Stimulated activated CD8-positive, alpha-beta memory T cell treated with anti-CD3 and anti-CD28 coated beads, Interleukin-7, amount 100 ng/mL, for 48 hours (primary cell): ENCODE measurements at places on chromosomes 3 and 15.

GRCh38 chr15:88479169-88479568 is 11.7 kb downstream of the MRPS11 start:
- DNase-seq, result no peak

DNA sequence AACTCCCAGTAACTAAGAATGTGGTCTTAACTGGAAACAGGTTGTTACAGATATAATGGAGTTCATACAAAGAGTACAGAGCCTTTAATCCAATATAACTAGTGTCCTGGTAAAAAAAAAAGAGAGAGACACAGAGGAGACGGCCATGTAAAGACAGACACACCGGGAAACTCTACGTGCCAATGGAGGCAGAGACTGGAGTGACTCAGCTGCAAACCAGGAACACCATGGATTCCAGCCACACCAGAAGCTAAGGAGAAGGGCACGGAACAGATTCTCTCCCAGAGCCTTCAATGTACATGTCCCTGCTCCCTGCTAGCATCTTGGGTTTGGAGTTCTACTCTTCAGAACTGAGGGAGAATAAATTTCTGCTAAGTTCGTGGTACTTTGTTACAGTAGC is 4.5 kb downstream of the RNF168 start:
- no peak for DNase-seq

- no peak for DNase-seq
Observed at GRCh38 chr3:32140943-32141342, 34.5 kb downstream of the GPD1L start.

- no peak for DNase-seq
Observed at GRCh38 chr3:127538569-127538968, 52.0 kb downstream of the TPRA1 start.

DNA sequence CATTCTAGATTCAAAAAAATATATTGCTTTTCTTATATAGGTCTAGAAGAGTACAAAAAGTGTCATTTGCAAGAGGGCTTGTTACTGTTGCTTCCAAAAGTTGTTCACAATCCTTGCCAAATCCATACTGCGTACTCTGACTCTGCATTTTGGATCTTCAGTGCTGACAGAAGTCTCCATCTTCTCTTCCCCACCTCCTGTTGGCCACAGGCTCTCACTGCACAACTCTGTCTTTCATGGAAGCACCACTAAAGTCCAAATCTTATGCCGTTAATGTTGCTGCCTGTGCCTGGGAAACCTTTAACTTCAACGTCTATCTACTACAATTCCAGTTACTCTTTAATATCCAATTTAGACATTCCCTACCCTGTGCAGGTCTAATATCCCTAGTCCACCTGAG is 419.9 kb downstream of the NR2F2 start:
- no peak for DNase-seq

DNA sequence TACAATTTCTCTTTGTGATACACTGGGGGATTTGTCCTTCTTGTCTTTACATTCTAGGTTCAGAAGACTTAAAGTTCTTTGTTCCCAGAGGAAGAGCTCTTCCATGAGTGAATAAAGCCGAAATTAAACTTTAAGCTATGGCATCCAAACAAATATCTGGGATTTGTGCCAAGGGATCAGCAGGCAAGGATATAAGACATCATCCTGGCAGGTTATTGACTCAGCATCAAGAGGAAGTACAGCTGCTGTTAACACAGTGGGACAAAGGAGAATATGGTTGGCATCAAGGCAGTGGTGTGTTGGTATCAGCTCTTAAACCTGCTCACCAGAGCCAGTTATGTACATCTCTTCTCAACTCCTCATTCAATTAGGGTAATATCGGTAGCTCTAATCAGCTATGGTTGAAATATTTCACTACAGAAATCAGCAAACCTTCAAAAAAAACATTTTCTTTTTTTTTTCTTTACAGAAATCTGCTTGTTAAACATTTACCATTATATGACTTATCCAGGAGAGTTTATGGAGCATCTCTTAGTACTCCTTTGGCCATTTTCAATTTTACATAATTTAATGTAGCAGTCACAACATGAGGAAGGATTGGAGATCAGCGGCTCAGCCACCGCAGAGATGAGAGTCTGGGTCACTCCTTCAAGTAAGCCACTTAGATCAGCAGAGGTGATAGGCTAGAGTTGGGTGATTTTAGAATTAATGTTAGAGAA is 1198.6 kb upstream of the EPHA6 start:
- no peak for DNase-seq

- no peak for DNase-seq
Observed at GRCh38 chr3:50364573-50365079, 5.3 kb upstream of the TMEM115 start.

- DNase-seq, result no peak
Observed at GRCh38 chr15:57500979-57501576, 90.6 kb upstream of the MYZAP start.

GRCh38 chr3:34216711-34217335 is 418.4 kb downstream of the PDCD6IP start:
- DNase-seq, result no peak

DNA sequence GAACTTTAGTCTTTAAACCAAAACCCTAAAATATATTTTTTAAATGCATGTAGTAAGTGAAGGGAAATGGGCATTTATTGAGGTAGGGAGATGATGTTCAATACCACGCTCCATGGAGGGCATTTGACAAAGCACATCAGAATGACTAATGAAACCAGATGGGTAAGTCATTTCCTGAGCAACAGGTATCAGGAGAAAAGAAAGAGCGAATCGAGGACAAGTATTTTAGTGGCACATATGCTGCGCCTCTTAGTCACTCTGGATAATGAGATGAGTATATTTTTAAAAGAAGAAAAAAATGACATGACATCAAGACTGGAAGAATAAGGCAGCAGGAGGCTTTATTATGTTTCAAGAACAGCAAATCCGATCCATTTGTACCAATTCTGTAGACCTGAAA is 129.0 kb upstream of the ARHGEF3 start:
- no peak for DNase-seq

DNA sequence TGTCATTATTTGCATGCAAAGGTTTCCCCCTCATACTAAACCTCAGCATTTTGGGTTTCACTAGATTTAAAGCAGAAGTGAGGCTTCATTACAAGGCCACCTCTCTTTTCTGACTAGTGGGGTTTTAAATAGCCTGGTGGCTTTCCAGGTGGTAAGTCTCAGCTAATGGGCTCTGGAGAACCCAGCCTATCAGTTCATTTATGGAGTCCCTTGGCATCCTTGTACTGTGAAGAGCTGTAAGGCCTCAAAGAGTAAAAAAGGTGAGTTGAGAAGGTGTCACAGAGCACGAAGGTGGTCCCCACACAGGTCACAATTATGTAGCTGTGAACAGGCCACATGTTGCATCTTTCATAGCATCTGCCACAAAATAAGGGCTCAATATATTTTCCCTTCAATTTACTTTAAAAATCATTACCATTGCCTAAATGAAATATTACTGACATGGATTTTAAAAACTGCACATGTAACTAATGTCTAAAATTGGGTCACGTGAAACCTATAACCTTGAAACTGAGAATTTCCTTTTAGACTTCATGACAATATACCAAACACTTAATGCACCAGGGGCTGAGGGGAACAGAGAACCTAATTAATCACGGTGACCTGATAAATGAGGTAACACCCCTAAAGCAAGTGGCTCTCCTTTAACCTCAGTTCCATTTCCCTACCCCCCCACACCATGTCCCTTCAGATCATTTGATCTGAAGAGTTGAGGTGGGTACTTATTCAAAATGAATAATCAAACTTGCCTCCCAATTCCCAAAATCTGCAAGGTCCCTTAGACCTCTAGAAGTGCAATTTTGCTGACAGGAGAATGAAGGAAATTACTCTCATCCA is 1.3 kb downstream of the NGLY1 start:
- no peak for DNase-seq

- no peak for DNase-seq
Observed at GRCh38 chr15:44657378-44657777, 6.1 kb downstream of the SPG11 start.

GRCh38 chr3:102537123-102537522 is 102.3 kb downstream of the ZPLD1 start:
- no peak for DNase-seq

- no peak for DNase-seq
Observed at GRCh38 chr3:150555859-150556436, 9.4 kb downstream of the EIF2A start.

DNA sequence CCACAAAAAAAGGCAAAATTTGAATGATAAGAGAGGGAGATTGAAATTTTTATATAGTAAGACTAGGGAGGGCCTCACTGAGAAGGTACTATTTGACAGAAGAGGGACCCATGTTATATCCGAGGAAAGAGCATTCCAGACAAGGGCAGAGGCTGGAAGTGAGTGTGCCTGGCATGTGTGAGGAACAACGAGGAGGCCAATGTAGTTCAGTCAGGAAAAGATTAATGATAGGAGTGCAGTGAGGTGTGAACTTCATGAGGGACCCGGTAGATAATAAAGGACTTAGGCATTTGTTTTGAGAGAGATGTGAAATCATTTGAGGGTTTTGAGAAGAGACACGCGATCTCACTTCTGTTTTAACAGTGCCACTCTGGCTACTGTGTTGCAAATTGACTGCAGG is 36.3 kb downstream of the ASTE1 start:
- no peak for DNase-seq

GRCh38 chr3:170500995-170501394 is 82.3 kb downstream of the CLDN11 start:
- no peak for DNase-seq

DNA sequence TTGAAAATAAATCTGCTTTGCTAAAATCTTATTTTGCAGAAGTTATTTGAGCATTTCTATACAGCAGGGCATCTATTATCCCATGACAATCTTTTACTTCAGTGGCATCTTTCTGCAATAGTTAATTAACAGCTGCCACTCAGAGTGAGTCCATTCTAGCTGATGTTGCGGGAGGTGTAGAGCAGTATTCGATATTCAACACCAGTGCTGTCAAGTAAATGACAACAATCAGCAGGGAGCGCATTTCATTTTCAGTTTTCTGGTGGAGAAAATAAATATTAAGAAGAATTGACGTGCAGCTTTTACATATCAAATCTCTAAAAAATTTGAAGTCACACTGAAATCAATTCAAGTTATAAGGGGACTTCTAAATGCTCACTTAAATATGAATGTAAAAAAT is 286.2 kb downstream of the CTNNB1 start:
- DNase-seq, result no peak

DNA sequence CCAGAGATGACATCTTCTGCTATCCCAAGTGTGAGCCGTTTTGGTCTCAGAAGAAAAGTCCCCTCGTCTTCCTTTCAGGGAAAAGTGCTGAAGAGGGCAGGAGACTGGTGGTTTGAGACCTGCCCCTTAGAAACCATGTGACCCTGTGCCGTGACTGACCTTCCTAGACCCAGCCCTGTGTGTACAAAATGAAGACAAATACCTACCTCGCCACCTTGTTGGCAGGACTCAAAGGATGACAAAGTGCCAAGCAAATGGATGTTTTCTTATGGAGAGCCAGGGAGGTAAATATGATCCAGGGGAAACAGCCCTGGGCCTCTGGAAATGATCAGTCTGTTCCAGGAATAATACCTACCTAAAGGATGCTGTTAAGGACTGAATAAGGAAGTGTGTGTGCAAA is 41.3 kb downstream of the FAM174B start:
- DNase-seq, result no peak

- no peak for DNase-seq
Observed at GRCh38 chr3:147846854-147847478, 437.8 kb downstream of the ZIC1 start.

- DNase-seq, result no peak
Observed at GRCh38 chr3:29363110-29363509, 82.2 kb downstream of the RBMS3 start.

- DNase-seq, result no peak
Observed at GRCh38 chr15:43922021-43922420, 95.2 kb downstream of the WDR76 start.

DNA sequence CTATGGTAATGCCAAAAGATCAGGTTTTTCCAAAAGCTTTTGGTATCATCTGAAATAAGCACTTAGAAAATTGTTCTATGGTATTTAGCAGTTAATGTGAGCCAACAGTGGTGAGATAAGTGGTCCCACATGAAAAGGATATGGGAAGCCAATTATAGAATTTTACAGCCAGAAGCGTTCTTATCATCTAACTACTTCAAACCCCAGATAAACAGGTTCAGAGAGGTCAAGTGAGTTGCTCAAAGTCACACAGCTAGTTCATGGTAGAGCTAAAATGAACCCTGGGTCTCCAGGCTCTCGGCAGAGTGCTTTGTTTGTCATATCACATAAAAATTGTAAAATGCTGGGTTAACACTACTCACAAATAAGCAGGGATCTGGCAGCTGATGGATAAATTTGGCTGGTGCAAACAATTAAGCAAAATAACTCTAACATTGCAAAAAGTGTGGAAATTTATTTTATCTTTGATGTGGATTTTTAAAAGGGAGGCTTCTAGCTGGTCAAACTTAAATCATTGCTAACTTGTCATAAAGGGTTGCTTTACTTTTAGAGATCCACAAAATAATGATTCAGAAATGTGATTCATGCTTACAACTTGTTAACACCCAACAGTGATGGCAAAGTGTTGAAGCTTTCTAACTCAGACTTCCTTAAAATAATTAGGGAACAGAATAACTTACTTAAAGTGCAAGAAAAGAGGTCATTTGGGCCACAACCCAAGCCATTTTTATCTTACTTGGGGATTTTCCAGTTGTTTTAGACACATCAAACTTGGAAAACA is 202.8 kb upstream of the TBC1D5 start:
- DNase-seq, result no peak

- DNase-seq, result no peak
Observed at GRCh38 chr15:36936613-36937012, 163.7 kb downstream of the MEIS2 start.

DNA sequence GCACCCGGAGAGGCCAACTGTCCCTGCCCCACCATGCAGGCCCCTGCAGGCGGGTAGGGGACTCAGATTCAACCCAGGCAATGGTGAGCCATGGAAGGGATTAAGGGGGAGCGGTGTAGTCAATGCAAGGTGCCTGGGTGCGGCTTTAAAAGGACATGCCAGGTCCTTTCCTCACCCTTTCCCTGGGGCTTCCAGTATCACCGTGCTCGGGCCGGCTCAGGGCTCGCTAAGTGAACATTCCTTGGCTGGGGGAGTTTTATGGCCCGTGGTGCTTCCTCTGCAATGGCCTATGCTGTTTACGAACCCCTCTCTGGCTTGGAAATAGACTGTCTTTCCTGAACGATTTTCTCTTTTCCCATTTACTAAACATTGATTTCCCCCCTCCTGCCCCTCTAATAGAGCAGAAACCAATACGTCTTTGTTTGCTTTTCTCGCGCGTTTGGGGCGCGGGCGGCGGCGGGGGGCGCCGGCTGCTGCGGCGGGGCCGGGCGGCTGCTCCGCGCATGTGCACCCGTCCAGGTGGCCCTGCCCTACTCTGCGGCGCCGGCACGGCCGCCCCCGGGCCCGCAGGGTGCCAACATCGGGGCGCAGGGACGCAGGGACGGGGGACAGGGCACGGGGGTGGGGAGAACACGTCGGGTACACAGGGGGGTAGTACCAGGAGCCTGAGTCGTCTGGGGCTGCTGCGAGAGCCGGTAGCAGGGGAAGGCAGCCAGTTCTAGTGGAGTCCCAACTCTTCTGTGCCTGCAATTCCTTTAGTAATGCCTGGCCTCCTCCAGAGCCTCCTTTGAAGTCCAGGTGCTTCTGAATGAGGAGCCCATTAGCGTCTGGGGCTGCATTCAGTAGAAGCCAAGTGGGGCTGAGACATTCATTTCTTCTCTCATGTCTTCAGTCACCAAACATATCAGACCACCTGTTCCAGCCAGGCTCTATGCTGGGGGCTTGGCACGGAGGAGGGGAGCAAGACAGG is 26.9 kb upstream of the CACNA2D2 start:
- DNase-seq, result no peak
